ENCODE measurements at places on chromosomes 13 and 19.

- DNase-seq, result no peak
Measured at GRCh38 chr13:66617786-66618185, 612.4 kb downstream of the PCDH9 start.

- no peak for DNase-seq
Measured at GRCh38 chr13:77872995-77873394, 45.6 kb downstream of the EDNRB start.

DNA sequence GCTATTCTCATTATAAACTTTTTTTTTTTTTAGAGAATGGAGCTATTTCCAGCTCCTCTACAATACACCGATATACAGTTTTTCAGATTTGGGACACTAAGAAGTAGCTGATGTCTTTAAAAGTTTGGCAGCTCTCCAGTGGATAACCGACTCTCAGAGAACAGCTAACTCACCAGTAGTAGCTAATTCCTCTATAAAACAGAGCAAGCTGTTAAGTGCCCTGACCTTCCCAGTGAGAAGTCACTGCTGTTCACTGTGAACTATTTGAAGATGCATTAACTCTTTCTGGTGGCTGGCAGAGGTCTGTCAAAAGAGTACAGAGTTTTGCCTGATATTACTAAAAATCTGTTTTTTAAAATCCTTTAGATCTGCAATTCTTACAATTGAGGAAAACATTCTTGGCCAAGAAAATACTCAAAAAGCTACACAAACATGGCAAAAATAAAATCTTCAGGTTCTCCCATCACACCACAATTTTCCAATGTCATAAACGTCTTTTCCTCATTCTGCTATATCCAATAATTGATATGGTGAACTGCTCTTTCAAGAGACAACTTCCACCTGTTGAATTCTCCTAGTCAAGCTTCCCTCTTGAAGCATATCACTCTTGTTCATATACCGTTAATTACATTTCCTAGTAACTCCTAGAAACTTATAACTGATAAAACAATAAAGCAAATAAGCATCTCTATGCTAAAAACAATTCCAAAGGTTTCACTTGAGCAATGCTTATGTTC lies 44.2 kb downstream of the TBC1D4 start:
- no peak for DNase-seq

- DNase-seq, result peak; percentile 83
Measured at GRCh38 chr19:36837906-36838783, at the start of gene ZNF790. Gene ZNF790 (minus strand): TSS chr19:36838387. CDS start chr19:36825619, 12,768 bp downstream.

- no peak for DNase-seq
Measured at GRCh38 chr19:41566001-41566400, 10.0 kb upstream of the CEACAM21 start.
